Left renal cortex interstitium (tissue), 4 donors: ENCODE measurements at places on chromosomes 4 and X. TPM values are rescaled to one million over a fixed set of nuclear protein-coding genes. Genes with fewer than 3 reads are reported as not detected.

DNA sequence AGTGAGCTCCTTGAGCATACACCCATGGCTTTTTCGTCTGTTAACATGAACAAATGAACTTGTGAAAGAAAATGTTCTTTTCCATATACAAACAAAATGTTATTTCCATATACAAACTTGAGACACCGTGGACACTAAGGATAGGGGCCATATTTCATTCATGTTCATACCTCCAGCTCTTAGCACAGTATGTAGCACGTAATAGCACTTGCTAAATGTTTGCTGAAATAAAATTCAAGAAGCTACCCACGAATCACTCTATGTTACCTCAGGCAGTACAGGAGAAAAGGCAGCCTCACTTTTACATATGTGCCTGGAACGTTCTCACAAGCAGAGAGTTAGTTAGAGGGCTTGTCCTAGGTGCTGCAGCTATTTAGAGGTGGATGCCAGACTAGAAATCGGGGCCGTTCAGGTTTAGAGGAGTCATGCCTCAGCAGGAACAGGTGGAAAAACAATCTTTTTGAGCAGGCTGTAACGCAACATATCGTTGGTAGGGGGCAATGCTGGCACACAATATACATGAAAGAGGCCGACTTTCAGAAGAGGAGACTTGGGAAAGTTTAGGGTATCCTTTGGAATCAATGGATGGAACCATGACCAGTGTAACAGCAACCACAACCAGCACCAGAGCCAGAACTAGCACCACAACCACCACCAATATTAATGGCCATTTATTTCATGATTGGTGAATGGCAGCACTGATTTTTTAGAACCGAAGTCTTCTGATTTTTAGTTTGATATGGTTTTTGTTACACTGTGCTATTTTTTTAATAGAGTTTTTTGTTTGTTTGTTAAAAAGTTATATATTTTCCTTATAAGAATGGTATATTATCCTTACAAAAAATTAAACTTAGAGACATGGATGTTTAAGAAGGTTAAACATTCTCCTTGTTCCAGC lies 14.8 kb upstream of the PAQR3 start:
- no peak for DNase-seq

Gene RNF113A
- 13.5 TPM for polyA plus RNA-seq

GRCh38 chr4:143514901-143515300 lies 1.4 kb downstream of the SMARCA5 start:
- no peak for DNase-seq

DNA sequence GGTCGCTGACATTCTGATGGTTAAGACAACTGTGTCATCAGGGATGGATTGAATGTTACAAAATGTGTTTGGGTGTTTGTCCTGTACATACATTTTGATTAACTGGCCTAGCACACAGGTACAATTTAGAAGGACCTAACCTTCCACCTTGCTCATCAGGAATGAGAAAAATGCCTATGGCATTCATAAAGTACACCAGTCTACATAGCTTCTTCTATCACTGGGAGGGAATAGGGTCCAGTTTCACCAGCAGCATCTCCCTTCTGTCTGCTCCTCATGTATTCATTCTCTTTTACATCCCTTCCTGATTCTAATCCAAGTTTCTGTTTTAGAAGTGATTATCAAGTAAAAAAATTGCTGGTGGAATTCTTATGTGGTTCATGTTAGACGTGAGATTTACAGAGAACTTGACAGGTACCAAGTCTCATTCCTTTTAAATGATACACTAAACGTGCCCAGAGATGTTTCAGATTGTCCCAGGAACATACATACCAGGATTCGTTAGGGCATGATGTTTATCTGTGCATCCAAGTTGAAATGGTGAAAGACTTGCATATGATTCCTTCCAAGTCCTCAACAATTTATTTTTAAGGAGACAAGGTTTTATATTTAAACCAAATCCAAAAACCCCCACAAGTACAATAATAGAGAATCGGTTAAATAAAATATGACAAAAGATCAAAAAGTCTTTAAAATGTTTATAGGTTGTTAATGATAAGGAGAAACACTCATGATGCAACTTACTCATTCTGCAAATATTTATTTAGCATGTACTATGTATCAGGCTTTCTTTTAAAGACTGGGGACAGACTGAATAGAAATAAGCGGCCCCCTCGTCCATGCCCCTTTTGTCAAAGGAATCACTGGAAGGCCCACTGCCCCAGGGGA lies 359.1 kb downstream of the ZNF674 start:
- no peak for DNase-seq

Gene SYP
- polyA plus RNA-seq = 3.4 TPM

DNA sequence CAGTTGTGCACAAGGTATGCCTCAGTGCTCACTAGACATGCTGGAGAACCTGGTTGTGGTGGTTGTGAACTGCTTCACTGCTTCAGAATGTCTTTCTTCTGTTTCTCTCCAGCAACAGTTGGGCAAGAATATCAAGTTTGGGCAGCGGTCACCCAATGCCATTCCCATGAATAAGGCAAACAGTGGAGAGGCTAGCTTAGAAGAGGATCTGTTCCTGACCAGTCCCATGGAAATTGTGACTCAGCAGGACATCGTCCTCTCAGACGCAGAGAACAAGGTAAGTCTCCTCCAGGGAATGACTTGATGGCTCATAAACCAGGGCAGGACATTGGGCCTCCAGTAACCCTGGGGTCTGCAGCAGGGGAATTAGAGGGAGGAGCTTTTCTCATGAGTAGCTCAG lies 79.9 kb downstream of the AASDH start:
- DNase-seq = no peak

Gene HSD17B13
- polyA plus RNA-seq = 0.43 TPM

Gene STBD1
- polyA plus RNA-seq = 1.6 TPM

Gene RPL34
- polyA plus RNA-seq = 2,321 TPM

GRCh38 chr4:13721894-13722293 lies 94.4 kb upstream of the BOD1L1 start:
- DNase-seq = no peak

Gene TMEM156
- polyA plus RNA-seq = 3.7 TPM

DNA sequence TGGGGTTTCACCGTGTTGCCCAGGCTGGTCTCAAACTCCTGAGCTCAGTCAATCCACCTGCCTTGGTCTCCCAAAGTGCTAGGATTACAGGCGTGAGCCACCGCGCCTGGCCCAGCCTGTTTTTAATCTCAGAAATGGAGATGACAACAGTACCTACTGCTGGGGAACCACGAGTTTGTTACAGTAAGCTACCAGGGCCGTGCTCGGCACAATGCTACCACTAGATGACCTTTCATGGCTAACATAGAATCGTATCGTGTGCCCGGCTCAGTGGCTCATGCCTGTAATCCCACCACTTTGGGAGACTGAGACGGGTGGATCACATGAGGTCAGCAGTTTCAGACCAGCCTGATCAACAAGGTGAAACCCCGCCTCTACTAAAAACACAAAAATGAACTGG lies 90.8 kb upstream of the SLC34A2 start:
- no peak for DNase-seq

- DNase-seq = no peak
These were observed 683 bp downstream of the MAN2B2 start for GRCh38 chr4:6575503-6576240.

GRCh38 chrX:155857561-155857960 lies 23.6 kb upstream of the VAMP7 start:
- no peak for DNase-seq

- no peak for DNase-seq
These were observed 144.5 kb downstream of the GC start for GRCh38 chr4:71639380-71639779.
